ENCODE measurements at places on chromosomes 5 and 9. TPM values are rescaled to one million over a fixed set of nuclear protein-coding genes. Genes with fewer than 3 reads are reported as not detected.
A peak's percentile ranks its signal among the peaks of the same experiment; 100 is the strongest.

- no peak for DNase-seq
These were observed 32.1 kb downstream of the PRUNE2 start for GRCh38 chr9:76873821-76874220.

DNA sequence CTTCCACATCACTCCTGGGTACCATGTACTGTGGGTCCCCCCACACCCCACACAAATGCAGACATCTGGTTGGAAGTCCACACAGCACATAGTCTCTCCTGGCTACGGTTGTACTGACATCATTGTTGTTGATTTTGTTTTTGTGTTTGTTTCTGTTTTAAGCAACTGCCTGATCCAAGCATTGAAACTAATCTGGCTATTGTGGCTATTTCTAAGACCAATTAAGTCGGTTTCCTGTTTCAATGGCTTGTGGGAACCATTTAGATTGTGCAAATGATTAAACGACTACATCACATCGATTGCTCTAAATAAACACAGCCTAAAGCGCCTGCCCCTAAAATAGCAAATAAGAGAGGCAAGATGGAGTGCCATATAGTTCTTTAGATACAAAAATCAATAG lies 226.8 kb upstream of the IRX4 start:
- no peak for DNase-seq

GRCh38 chr9:113912816-113913215 lies 36.7 kb downstream of the ZNF618 start:
- DNase-seq: no peak

- peak; percentile 23 for DNase-seq
These were observed 17.2 kb upstream of the RGS3 start for GRCh38 chr9:113446323-113446740.

DNA sequence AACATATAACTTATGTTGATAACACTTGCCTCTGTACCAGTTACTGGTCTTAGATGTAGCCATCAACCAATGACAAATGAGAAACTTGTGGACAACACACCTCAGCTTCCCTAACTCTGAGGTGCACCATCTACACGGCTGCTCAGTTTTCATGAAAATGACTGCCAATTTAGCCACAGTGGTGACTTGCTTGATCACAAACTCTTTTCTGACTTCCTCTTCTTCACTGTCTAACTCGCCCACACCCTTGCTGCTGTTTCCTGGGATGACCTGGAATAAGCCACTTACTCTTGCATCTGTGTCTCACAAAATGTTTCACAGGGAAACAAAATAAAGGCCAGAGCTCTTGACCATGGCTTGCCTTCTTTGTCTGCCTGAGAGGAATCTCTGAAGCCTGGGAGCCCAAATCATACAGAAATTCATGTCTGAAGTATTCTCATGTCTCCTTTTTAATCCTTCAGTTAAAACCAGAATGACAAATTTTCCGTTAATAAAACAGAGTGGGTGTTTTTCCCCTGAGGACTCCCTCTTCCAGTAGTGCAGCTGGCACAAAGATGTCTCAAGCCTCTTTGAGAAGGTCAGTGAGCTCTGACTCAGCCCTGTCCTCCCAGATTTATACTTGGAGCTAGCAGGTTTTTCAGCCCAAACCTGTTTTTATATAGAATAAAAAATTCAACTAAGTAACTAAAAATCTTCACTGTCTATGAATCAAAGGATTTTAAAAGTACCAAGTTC lies 126.5 kb upstream of the PAM start:
- DNase-seq: peak; percentile 51

DNA sequence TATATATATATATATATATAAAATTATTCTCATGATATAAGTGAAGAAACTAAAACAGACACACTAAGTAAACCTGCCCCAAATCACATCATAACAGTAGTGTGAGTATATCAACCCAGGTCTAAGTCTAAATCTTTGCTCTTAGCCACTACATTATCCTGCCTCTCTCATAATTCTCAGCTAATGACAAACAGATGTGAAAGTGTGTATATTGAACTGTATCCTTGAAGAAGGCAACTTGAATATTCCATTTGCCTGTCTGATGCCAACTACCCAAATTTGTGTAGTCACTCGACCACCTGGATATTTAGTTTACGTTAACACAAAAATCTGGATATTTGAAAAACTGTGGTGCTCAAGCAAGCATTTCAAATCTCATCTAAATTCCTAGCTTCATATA lies 97.4 kb downstream of the PPP2R2B start:
- no peak for DNase-seq

- DNase-seq: peak; percentile 46
These were observed 22.0 kb upstream of the WNK2 start for GRCh38 chr9:93161786-93162562.

- peak; percentile 78 for DNase-seq
These were observed 59.5 kb downstream of the RORB start for GRCh38 chr9:74556685-74557084.

- no peak for DNase-seq
These were observed 2.1 kb upstream of the CDH10 start for GRCh38 chr5:24646915-24647314.

DNA sequence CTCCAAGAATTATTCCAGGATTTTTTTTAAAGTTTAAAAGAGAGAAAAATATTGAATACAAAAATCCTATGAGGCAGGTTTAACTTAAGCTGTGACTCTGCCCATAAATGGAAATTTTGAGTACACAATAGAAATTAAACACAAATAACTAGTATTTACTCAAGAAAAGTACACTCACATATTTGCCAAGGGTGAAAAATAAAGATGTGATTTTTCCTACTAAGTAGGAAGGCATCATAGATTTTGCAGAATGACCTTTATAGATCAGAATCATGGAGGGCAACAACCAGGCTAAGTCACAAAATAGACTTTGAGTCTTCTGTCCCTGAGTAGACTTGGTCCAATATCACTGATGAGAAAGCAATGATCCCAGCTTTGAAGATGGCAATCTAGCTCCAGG lies 102.7 kb upstream of the SLC12A2 start:
- no peak for DNase-seq

- no peak for DNase-seq
These were observed 101.1 kb downstream of the TMEM174 start for GRCh38 chr5:73274121-73274520.

- no peak for DNase-seq
These were observed 22.9 kb downstream of the TGFBI start for GRCh38 chr5:136051486-136052220.

GRCh38 chr5:156411185-156411613 lies 84.2 kb downstream of the SGCD start:
- peak; percentile 52 for DNase-seq

DNA sequence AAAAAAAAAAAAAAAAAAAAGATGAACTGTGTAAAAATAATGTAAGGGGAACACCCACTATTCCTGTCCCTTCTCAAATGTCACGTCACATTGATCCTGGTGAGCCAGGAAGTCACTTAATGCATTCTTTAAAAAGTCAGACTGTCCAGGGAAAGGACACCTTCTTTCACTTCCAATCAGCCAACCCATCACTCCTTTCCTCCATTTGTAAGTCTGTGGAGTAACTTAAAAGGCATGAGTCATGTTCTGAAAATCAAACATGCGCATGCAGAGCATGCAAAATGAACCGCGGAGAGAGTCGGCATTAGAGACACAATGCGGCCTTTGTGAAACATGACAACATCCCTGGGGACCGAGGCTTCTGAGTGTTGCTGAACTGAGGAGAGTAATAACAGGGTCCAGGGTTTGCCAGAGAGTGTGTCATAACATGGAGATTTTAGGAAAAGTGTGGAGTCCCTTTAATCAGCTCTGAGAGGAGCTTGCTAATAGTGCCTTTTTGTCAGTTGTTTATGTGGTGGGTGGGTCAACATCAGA lies 77.6 kb upstream of the SEMA6A start:
- peak; percentile 76 for DNase-seq

DNA sequence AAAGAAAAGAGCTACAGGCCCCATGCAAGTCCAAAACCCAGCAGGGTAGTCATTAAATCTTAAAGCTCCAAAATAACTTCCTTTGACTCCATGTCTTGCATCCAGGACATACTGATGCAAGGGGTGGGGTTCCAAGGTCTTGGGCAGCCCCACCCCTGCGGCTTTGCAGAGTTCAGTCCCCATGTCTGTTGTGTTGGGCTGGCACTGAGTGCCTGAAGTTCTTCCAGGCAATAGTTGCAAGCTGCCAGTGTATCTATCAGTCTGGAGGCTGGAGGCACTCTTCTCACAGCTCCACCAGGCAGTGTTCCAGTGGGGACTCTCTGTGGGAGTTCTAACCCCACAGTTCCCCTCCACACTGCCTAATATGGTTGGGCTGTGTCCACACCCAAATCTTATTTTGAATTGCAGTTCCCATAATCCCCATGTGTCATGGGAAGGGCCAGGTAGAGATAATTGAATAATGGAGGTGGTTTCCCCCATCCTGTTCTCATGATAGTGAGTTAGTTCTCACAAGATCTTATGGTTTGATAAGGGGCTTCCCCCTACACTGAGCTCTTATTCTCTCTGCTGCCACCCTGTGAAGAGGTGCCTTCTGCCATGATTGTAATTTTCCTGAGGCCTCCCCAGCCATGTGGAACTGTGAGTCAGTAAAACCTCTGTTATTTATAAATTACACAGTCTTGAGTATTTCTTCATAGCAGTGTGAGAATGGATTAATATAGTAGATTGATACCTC lies 237.5 kb upstream of the ADRA1B start:
- no peak for DNase-seq

GRCh38 chr5:134523543-134524271 lies 1.8 kb upstream of the JADE2 start:
- no peak for DNase-seq

DNA sequence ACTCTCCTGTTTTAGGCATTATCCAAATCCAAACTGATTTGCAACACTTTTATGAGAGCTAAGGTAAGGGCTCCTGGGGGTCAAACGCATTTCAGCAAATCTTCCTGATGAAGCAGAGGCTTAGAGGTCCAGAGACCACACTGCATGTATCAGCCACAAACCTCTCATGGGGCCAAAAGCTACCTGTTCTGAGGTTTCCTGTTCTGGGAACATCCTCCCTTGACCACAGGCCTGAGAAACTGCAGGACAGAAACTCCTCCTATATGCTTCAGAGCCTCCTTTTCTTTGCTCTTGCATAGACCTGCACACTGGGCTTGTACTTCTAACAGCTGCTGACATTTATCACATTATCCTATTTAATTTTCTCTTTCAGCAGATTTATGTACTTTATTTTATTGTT lies 92.6 kb downstream of the OR2K2 start:
- DNase-seq: no peak

- no peak for DNase-seq
These were observed 56.8 kb upstream of the ZFR start for GRCh38 chr5:32501071-32502002.

GRCh38 chr9:122386311-122386872 lies 15.6 kb downstream of the PTGS1 start:
- no peak for DNase-seq

DNA sequence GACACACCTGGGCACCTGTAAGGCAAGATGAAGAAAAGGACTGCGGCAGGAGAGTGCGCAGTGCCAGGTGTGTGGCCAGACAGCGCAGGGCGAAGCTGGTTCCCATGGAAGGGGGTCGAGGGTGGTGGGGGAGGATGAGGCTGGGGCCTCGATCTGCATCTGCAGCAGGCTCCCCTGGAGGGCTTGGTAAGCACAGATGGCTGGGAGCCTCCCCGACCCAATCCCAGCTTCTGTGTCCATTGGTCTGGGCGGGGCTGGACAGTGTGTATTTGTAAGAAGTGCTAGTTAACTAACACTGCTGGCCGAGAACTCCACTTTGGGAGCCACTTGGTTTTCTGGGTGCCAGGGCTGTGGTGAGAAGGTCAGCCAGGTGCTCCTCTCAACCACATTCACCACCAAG lies 385.1 kb upstream of the IRX1 start:
- no peak for DNase-seq

Gene ABHD17B
- total RNA-seq: 21.3 TPM

Gene SMIM33
- not detected for total RNA-seq

Gene SLC6A18
- not detected for total RNA-seq

Gene IRGM
- not detected for total RNA-seq

Gene CARD9
- total RNA-seq: 2.7 TPM

Gene POLR3G
- 7.8 TPM for total RNA-seq

Gene PCDHB5
- 8.7 TPM for total RNA-seq

Gene NR6A1
- 14.5 TPM for total RNA-seq

Gene CAVIN4
- total RNA-seq: 6.0 TPM

Gene GFRA3
- total RNA-seq: not detected

Measured in astrocyte (in vitro differentiated cells and primary cell).